Thoracic aorta (tissue), 2 donors: ENCODE measurements at places on chromosomes 5 and 9. TPM values are rescaled to one million over a fixed set of nuclear protein-coding genes. Genes with fewer than 3 reads are reported as not detected.

- H3K27me3 ChIP-seq, result no peaks in the 10 kb centered on the region
- no peak for DNase-seq
- no peak overlapping the region for H3K27ac ChIP-seq
- H3K4me1 ChIP-seq, result no peaks in the 10 kb centered on the region
- H3K36me3 ChIP-seq, result peaks cover 3% of the 10 kb centered on the region
These were observed 266.0 kb upstream of the TRIM32 start for GRCh38 chr9:116420993-116421538.

- H3K27ac ChIP-seq, result no peak overlapping the region
- H3K4me1 ChIP-seq, result no peaks in the 10 kb centered on the region
- no peak overlapping the region for H3K4me3 ChIP-seq
These were observed 17.1 kb downstream of the IER5L start for GRCh38 chr9:129160712-129161533.

DNA sequence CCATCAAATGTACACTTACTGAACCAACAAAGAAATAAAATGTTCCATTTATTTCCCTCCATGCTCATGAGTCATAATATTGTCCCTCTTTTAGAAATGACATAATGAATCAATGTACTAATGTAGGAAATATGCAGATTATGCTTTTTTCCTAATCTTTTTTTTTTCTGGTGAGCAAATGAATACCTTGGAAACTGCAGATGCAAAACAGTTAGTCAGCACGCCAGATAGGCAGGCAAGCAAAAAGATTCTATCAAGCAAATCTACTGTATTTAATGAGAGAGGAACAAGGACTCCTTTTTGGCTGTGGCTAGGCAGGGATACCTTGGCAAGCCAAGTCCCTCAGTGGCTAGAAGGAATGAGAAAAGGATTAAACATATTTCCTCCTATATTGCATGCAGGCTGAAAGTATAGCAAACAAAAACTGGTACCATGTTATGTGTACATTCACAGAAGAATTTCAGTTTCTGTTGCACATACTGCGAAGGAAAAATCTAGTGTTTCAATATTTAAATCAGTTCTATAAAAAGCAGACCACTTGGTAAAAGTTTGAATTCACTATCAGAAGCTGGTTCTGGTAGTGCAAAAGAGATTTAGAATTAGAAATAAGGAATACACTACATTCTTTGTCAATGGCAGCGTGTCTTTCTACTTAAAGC, 605.4 kb downstream of the TLE1 start:
- no peak overlapping the region for H3K27ac ChIP-seq
- no peaks in the 10 kb centered on the region for H3K27me3 ChIP-seq
- H3K4me1 ChIP-seq, result peaks cover 22% of the 10 kb centered on the region
- no peak overlapping the region for H3K4me3 ChIP-seq

DNA sequence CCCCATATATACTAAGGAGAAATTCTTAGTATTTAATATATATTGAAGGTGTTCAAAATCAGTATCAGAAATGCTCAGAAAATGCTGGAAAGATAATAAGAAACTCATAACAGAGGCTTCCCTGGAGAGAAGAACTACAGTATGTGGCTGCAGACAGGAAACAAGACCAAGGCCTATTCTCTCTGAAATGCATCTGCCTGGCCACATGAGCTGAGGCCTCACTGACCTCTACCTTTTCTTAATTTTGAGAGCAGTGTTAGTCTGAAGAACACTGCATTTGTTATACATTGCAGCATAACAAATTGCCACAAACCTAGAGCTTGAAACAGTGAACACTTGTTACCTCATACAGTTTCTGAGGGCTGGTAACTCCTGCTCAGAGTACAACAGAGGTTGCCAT, 133.4 kb upstream of the SPEF2 start:
- H3K36me3 ChIP-seq, result no peaks in the 10 kb centered on the region
- peaks cover 5% of the 10 kb centered on the region for H3K4me1 ChIP-seq
- no peak overlapping the region for H3K27ac ChIP-seq

DNA sequence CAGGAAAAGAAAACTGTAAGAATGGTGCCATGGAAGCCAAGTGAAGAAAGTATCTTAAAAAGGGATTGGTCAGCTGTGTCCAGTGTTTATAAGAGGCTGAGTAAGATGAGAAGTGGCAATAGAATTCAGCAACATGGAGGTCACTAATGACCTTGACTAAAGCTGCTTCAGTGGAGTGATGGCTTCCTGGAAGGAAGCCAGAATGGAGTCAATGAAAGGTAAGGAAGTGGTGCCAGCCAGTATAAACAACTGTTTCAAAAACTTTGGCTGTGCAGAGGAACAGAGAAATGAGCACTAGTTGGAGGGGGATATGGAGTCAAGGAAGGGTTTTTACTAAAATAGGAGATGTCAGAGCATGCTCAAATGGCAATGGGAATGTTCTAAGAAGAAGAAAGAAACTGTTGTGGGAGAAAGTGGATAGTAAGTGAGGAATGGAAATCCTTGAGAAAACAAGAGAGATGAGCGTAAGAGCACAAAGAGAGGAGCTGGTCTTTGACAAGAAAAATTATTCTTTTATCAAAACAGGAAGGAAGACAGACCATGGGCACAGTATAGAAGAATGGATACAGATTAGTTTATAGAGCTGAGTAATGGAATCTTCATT, 11.1 kb upstream of the NRG2 start:
- H3K27me3 ChIP-seq, result no peaks in the 10 kb centered on the region
- H3K4me1 ChIP-seq, result peaks cover 4% of the 10 kb centered on the region
- DNase-seq, result no peak
- H3K27ac ChIP-seq, result no peak overlapping the region

DNA sequence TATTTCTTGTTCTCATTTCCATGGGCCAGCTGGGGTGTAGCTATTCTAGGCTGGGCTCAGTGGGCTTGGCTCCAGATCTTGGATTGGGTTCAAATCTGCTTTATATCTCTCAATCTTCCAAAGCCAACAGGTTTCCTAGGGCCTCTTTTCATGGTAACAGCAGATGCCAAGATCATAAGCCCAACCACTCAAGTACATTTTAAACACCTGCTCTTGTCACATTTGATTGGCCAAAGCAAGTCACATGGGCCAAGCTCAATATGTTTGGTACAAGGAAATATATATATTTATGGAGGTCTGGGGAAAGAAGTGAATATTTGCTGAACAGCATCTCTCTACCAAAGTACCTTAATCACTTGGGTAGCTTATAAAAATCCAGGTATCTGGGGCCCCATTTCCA, 49.5 kb downstream of the MRRF start:
- H3K27me3 ChIP-seq, result no peaks in the 10 kb centered on the region
- H3K4me3 ChIP-seq, result no peak overlapping the region
- H3K4me1 ChIP-seq, result no peaks in the 10 kb centered on the region
- DNase-seq, result no peak

Gene GLDC
- total RNA-seq, result 7.9 TPM

Gene GRM6
- total RNA-seq, result not detected

Gene FAM81B
- total RNA-seq, result not detected
